ENCODE measurements at places on chromosomes 4 and X. TPM values are rescaled to one million over a fixed set of nuclear protein-coding genes. Genes with fewer than 3 reads are reported as not detected.

The PROM1 gene
- total RNA-seq = 0.96 TPM

DNA sequence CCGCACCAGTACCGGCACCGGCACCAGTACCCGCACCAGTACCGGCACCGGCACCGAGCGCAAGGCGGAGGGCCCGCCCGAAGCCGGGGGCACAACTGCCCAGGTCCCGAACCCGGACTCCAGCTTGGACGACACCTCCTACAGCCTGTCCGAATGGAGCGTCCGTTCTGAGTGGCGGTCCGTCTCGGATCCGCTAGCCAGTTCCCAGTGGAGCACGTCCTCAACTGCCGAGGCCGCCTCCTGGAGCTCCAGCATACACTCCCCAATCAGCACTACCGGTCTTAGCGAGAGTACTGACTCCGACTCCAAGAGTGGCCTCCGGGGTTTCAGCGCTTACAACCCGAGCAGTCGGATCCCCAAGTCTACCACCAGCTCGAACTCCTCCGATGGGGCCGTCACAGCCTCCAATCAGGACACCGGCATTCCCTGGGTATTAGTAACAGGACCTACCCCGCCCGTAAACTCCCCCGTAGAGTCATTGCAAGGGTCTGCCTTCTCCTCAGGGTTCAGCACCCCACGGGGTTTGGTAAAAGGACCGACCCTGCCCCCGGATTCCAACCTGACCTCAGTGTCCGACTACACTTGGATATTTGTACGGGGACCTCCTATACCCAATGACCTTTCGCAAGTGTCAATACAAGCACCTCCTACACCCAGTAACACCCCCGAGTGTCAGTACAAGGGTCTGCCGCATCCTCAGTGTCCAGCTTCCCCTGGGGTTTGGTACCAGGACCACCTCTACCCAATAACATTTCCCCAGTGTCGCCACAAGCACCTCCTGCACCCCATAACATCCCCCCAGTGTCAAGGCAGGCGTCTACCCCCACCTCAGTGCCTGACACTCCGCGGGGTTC lies 721 bp upstream of the MAOA start:
- DNase-seq = peak; percentile 43

The ZRSR2 gene
- total RNA-seq = 8.3 TPM

- no peak for DNase-seq
These were observed 40.2 kb downstream of the HMX1 start for GRCh38 chr4:8831221-8832112.

- DNase-seq = no peak
These were observed 12.8 kb downstream of the CYP4V2 start for GRCh38 chr4:186204103-186204559.

- no peak for DNase-seq
These were observed 347.6 kb upstream of the FAM241A start for GRCh38 chr4:111797455-111798163.

The EREG gene
- not detected for total RNA-seq

- peak; percentile 65 for DNase-seq
These were observed 37.5 kb downstream of the PGRMC1 start for GRCh38 chrX:119273420-119274192.

DNA sequence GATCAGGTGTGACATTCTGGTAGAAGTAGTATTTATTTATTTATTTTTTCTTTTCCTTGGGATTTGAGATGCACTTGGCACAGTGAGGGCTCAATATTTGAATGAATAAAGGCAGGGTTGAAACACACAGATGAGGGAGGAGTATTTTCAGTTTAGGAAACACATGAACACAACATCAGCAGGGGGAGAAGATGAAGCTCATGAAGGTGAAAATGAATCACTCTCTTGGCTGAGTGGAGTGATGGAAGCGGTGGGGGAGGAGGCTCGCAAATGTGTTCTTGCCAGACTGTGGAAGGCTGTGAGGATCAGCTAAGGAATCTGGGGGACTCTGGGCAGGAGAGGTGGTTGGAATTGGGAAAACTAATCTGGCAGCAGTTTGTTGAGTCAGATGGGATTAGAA lies 55.3 kb downstream of the ARHGAP10 start:
- DNase-seq = peak; percentile 61

- DNase-seq = no peak
These were observed 5.3 kb downstream of the FBXW7 start for GRCh38 chr4:152530600-152530999.

DNA sequence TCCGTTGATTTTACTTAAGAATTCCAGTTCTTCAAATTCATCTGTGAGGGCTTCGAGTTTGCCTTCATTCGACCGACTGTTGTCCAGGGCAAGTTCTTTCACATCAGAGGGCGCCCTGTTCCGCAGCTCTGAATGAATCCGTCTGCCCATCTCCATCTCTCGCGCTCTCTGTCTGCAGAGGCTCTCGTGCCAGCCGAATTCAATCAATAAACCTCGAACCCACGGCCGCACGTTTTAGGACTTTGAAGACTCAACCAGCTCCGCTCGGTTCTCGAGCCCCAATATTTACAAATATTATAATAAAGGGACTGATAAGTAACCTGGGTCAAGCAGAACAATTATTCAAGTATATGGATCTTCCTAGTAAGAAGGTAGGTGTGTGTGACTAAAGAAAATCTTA lies 556.4 kb upstream of the SMIM31 start:
- DNase-seq = no peak

The KLB gene
- 0.13 TPM for total RNA-seq

The PCDH11X gene
- total RNA-seq = 0.69 TPM

The YY2 gene
- total RNA-seq = 0.58 TPM

The GBA3 gene
- total RNA-seq = not detected

The IQSEC2 gene
- 63.8 TPM for total RNA-seq

DNA sequence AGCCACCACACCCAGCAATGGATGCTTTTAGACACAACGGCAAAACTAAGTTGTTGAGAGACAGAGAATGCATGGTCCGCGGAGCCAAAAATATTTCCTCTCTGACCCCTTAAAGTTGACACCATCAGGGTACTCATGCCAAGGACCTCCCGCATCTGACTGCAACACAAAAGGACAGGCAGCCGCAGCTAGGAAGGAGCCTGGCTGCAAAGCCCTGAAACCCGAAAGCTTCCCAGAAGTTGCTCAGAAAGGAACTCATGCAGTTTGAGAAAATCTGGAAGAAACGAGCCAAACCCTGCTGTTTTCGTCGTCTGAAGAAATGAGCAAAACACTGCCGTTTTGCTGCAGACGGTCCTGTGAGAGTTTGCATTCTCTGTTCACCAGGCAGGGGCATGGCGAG lies 16.5 kb downstream of the DHRSX start:
- DNase-seq = no peak

The TEX11 gene
- not detected for total RNA-seq

The MANBA gene
- 5.9 TPM for total RNA-seq

GRCh38 chrX:29318012-29318411 lies 730.8 kb downstream of the IL1RAPL1 start:
- no peak for DNase-seq

DNA sequence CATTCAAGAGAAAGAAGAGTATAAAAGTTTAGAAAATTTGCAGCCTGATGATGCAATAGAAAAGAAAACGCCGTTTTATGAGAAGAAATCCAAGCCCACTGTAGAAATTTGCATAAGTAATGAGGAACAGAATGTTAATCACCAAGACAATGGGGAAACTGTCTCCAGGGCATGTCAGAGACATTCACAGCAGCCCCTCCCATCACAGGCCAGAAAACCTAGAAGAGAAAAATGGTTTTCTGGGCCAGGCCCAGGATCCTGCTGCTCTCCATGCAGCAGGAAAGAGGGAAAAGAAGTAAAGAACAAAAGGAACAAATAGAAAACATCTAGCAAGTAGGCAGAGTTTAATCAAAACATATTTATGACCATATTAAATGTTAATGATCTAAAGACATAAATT lies 119.0 kb downstream of the ANKRD50 start:
- no peak for DNase-seq
